ENCODE measurements at places on chromosomes 7 and 10.

DNA sequence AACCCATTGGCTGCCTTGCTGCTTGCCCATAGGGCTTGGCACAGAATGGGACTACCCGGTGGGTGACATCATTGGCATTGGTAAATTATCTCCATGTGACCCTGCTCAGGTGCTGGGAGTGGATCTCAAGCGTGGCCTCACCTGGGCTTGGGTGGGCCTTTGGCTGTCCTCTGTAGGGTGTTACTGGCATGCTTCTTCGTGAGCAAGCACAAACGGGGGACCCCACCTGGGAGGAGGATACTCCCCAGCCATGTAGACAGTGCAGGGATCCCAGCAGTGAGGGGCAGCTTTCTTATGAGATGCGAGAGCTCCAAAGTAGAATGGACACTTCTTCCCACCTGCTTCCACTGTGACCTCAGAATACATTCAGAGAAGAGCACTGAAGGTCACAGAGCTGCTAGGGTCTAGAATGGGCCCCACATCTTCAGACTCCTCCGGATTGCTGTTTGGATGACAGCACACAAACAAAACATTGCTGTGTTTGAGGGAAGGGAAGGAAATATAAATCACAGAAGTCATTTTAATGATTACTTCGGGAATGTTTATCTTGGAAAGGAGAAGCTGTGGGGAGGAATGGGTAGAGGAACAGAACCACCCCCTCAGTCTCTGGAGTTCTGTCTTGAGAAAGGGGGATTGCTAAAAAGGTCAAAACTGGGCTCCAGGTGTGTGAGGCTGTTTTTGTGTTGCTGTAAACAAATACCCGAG lies 75.9 kb downstream of the SH2D4B start:
- no peaks in the 10 kb centered on the region for H3K4me1 ChIP-seq
- no peak overlapping the region for H3K27ac ChIP-seq
- H3K4me3 ChIP-seq = no peak overlapping the region
- H3K27me3 ChIP-seq = no peaks in the 10 kb centered on the region

DNA sequence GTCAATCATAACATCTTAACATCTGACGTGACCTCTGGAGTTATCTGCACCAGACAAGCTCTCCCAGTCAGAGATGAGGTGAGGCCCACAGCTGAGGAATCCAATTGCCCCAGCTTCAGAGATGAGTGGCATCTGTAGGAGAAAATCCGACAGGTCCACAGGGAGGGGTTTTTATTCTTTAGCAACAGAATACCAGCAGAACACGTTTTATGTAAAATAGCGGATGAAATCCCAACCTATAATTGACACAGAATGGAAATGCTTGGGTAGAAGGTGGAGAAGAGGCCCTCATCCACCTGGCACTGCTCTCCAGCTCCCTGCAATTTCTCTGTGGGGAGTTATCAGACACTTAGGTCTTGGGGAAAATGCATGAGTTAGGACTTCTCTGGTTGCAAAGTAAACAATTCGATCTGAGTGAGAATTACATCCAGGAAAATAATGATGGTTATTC lies 144.2 kb upstream of the NRP1 start:
- no peaks in the 10 kb centered on the region for H3K4me1 ChIP-seq
- H3K27me3 ChIP-seq = no peaks in the 10 kb centered on the region
- DNase-seq = no peak
- no peak overlapping the region for H3K27ac ChIP-seq
- no peak overlapping the region for H3K4me3 ChIP-seq

- no peaks in the 10 kb centered on the region for H3K4me1 ChIP-seq
- no peak overlapping the region for H3K4me3 ChIP-seq
- H3K27me3 ChIP-seq = no peaks in the 10 kb centered on the region
- H3K27ac ChIP-seq = no peak overlapping the region
- no peaks in the 10 kb centered on the region for H3K36me3 ChIP-seq
Measured at GRCh38 chr10:116614796-116615195, 6.0 kb upstream of the PNLIPRP2 start.

DNA sequence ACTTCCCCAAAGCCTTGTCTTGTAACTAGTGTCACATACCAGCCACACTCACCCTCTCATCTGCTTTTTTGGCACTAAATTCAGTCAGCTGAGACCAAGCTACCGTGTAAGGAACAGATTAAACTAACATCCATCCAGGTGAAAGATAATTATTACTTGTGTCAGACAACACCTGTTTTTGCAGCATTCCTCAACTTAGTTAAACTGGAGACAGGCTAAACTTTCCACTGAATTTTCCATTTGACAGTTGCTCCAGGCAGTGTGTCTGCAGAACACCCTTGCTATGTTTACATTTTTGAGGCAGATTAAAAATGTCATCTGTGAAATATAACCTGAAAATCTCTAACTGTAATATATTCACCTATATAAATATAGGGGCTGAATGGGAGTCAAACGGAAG lies 73.6 kb downstream of the CYP26A1 start:
- no peaks in the 10 kb centered on the region for H3K36me3 ChIP-seq
- H3K27me3 ChIP-seq = no peaks in the 10 kb centered on the region
- no peak overlapping the region for H3K4me3 ChIP-seq
- no peak overlapping the region for H3K27ac ChIP-seq
- no peaks in the 10 kb centered on the region for H3K4me1 ChIP-seq

DNA sequence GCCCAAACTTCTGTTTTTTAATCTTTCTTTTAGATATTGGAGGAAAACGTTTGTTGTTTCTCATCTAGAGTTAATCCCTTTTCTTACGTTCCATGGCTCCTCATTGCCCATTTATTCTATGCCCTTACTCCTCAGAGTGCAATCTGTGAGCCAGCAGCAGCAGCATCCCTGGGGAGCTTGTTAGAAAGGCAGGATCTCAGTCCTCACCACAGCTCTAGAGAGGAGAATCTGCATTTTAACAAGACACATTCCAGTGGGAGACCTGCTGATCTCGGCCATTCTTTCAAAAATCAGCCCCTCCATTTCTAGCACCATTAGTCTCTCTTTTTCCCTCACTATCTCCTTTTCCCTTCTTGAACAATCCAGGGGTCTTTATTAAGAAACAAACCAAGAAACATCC lies 84.4 kb upstream of the NOBOX start:
- no peaks in the 10 kb centered on the region for H3K4me1 ChIP-seq
- no peaks in the 10 kb centered on the region for H3K36me3 ChIP-seq
- H3K27me3 ChIP-seq = no peaks in the 10 kb centered on the region

DNA sequence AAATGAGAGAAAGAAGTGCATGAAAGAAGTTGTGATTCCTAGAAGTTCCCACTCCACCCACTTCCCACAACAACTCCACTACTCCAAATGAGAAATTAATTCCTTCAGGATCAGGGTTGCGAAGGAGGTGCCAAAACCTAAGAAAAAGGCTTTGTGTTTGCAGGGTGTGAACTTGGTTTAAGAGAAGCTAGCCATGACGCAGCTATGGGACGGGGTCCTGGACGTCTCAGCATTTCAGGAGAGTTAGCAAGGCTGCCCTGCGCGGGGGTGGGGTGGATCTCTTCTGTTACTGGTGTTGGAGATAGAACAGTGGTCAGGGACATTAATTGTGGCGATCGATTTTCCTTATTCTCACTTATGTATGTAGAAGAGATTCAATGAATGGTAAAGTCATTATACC lies 61.2 kb downstream of the CHST3 start:
- H3K27me3 ChIP-seq = no peaks in the 10 kb centered on the region
- no peaks in the 10 kb centered on the region for H3K36me3 ChIP-seq
- H3K4me1 ChIP-seq = no peaks in the 10 kb centered on the region
- no peak overlapping the region for H3K27ac ChIP-seq
- no peak for DNase-seq
- no peak overlapping the region for H3K4me3 ChIP-seq

DNA sequence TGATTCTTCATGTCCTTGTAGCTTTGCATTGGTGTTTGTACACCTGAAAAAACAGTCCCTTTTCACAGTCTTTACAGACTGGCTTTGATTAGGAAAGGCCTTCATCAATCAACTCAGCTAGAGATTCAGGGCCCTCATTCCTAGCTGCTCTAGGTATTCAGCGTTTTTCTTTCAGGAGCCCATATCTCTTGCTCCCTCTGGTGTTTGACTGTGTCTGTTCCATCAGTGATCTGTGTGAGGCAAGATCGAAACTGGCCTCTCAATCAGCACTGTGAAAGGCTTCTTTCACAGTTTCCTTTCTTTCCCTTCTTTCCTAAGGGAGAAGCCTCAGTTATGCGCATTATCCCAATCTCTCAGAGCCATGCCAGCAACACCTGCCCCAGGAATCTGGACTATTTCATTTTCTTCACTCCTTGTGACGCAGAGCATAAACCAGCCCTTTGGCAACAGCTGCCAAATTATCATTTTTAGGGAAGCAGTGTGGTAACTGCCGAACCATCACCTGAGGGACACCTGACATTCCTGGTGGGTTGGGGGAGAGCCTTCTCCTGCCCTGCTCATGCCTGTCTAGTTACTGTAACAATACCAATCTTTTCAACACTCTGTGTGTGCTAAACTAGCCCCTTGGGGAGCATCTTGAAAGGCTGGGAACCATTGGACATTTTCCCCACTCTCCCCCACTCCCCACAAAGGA lies 75.7 kb upstream of the CCDC71L start:
- no peak overlapping the region for H3K4me3 ChIP-seq
- DNase-seq = peak; percentile 27
- no peaks in the 10 kb centered on the region for H3K4me1 ChIP-seq
- H3K27ac ChIP-seq = no peak overlapping the region
- no peaks in the 10 kb centered on the region for H3K36me3 ChIP-seq

GRCh38 chr7:97081521-97082300 lies 35.8 kb upstream of the SDHAF3 start:
- H3K27me3 ChIP-seq = no peaks in the 10 kb centered on the region
- DNase-seq = no peak
- H3K4me1 ChIP-seq = no peaks in the 10 kb centered on the region
- no peaks in the 10 kb centered on the region for H3K36me3 ChIP-seq
- H3K27ac ChIP-seq = no peak overlapping the region

- DNase-seq = no peak
- no peak overlapping the region for H3K27ac ChIP-seq
- H3K4me1 ChIP-seq = no peaks in the 10 kb centered on the region
- H3K36me3 ChIP-seq = no peaks in the 10 kb centered on the region
- H3K27me3 ChIP-seq = no peaks in the 10 kb centered on the region
Measured at GRCh38 chr7:47827871-47828270, 120.4 kb downstream of the PKD1L1 start.

DNA sequence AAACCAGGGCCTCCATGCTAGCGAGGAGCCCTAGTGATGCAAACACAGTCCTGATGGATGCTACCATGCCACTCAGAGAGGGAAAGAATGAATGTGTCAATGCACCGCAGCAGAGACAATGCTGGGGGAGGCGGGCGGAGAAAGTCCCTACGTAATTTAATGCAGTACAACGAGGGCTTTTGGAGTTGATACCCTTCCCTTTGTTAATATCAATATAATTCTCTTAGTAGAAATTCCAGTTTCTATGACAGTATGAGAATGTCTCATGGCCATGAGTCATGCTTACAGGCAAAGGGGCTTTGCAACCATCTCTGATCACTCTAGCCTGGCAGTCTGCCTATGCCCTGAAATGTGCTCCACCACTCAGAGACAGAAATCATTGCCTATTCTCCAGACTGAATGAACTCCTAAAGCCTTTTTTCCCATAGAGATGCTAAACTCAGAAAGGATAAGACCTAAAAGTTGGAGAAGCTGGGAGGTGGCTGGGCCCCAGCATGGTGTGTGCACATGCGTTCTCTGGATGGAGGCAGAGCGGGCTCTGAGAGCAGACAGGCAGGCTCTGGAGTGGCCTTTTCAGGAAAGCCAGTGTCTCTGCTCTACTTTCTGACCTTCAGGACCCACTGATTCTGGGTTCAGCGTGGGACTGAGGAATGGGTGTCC lies 20.3 kb upstream of the GIMAP2 start:
- peak; percentile 40 for DNase-seq
- H3K36me3 ChIP-seq = no peaks in the 10 kb centered on the region
- H3K4me1 ChIP-seq = peaks cover 95% of the 10 kb centered on the region

DNA sequence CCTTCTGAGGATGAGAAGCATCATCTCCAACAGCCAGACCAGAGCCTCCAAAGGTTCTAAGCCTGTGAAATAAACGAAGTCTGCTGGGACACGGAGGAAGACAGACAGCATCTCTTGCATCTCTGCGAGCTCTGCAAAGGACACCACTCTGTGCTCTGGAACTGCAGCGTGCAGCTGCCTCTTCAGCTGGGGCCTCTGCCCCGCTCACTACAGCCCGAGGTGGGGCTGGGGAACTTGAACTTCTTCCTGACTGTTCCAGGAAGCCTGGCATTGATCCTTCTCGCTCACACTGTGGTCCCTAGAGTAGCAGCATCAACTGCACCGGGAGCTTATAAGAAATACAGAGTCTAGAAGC lies 163.3 kb downstream of the USP6NL start:
- DNase-seq = no peak
- H3K4me1 ChIP-seq = no peaks in the 10 kb centered on the region
- no peaks in the 10 kb centered on the region for H3K36me3 ChIP-seq
- H3K27ac ChIP-seq = no peak overlapping the region

DNA sequence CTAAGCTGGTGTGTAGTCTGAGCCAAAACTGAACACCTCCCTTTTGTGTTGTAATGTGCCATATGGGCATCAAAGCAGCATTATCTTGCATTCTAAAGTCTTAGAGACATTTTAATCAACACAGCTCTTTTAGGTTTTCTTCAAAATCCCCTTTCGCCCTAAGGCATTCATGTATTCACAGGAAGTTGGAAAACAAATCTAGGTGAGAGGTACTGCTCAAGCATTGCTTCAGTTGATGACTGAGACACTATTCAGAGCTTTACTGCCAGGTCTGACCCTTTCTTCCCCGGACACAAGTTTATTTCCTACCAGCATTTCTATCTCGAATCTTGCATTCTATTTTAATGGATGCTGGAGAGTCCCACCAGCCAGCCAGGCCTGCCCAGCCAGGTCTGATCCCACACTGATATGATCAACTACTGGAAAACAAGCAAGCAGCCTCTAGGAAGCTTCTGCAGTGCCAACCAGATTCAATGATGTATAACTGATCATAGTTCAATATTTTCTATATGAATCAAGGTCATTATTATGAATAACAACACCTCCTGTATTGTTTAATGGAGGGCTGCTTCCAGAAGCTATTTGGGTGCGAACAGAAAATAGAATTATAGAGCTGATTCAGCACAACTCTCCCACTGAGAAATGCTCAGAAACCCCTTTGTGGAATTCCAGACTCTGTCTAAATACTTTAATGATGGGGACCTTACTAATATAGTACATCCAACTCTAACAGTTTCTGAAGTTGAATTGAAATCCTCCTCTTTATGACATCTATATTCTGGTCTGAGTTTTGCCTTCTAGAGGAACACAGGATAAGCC lies 4.0 kb upstream of the BRAF start:
- no peak overlapping the region for H3K4me3 ChIP-seq
- no peaks in the 10 kb centered on the region for H3K36me3 ChIP-seq
